HFFc6 (cell line): ENCODE measurements at places on chromosomes 2 and 18.

- no peak for DNase-seq
Observed at GRCh38 chr2:157053876-157054275, 203.6 kb upstream of the GALNT5 start.

GRCh38 chr18:44552706-44553105 lies 128.0 kb upstream of the SETBP1 start:
- DNase-seq = no peak

GRCh38 chr2:181746844-181747243 lies 66.5 kb upstream of the NEUROD1 start:
- no peak for DNase-seq

GRCh38 chr2:7182525-7182924 lies 265.3 kb downstream of the RNF144A start:
- DNase-seq = no peak

GRCh38 chr2:190415794-190416775 lies 7.9 kb downstream of the MFSD6 start:
- DNase-seq = no peak

DNA sequence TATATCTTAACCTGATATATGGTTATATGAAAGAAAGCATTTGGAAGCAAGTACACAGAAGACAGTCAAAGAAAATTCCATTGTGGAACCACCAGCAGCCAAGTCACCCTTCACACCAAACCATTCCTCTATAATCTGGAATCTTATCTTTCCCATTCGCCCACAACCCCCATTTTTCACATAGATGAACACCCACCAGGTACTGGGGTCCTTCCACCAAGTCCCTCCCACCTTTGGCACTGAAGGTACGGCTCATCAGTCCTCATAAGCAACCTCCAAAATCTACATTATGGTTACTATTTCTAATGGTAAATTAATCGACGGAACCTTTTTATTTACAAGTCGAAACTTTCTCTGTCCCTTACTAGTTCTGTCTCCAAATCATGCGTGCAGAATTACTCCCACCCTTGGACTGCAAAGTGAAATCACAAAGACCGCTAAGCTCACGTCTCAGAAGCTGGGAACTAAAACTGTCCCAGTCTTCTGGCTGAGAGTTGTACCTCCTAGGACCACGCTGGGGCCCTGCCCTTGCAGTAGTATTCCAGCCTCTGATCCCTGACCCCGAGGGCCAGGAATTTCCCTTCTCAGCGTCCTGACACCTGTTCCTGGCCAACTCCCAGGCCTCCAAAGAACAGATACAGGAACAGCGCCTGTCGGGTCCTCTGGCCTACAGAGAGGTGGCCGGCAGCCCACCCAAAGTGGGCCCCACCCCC lies 702 bp downstream of the OLA1 start:
- no peak for DNase-seq

- no peak for DNase-seq
Observed at GRCh38 chr2:76444732-76445131, 734.0 kb upstream of the GCFC2 start.

- DNase-seq = no peak
Observed at GRCh38 chr2:176494949-176495353, 225.7 kb downstream of the MTX2 start.

- no peak for DNase-seq
Observed at GRCh38 chr2:60331115-60331809, 222.2 kb downstream of the BCL11A start.

- DNase-seq = peak; percentile 86
Observed at GRCh38 chr2:20182241-20182931, 42.5 kb downstream of the SDC1 start.

GRCh38 chr2:168930242-168930641 lies 29.2 kb downstream of the G6PC2 start:
- DNase-seq = no peak

DNA sequence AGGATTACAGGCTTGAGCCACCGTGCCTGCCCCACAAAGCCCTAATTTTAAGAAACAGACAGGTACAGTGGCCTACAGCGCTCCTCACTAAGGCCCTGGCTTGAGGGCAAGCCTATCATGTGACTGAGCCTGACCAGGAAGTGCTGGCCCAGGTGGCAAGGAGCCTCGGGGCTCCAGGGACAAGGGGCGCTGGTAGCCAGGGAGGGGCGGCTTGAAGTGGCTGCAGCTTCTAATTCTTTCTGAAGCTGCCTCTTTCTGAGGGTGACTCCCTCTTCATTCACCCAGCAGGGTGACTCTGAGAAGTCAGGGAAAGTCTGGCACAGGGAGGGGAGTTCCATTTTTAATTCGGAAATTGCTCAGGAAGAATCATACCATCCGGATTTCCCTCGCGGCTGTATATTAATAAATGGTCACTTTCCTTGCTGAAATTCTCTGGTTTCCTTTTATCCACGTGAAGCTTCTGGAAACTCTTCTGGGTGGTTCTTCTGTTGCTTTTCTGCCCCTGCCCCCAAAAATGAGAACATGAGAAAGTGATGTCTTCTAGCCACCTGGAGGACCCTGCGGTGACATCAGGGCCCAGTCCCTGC lies 115.7 kb downstream of the FAM210A start:
- DNase-seq = no peak

GRCh38 chr2:41768310-41768709 lies 279.5 kb upstream of the PKDCC start:
- no peak for DNase-seq

GRCh38 chr18:69257861-69258458 lies 142.7 kb upstream of the DOK6 start:
- DNase-seq = no peak

DNA sequence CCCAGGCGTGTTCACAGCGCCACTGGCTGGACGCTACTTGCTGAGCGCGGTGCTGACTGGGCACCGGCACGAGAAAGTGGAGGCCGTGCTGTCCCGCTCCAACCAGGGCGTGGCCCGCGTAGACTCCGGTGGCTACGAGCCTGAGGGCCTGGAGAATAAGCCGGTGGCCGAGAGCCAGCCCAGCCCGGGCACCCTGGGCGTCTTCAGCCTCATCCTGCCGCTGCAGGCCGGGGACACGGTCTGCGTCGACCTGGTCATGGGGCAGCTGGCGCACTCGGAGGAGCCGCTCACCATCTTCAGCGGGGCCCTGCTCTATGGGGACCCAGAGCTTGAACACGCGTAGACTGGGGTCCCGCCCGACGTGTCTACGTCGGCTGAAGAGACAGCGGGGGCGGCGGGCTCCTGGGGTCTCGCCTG lies 891 bp upstream of the KHK start:
- DNase-seq = peak; percentile 46

DNA sequence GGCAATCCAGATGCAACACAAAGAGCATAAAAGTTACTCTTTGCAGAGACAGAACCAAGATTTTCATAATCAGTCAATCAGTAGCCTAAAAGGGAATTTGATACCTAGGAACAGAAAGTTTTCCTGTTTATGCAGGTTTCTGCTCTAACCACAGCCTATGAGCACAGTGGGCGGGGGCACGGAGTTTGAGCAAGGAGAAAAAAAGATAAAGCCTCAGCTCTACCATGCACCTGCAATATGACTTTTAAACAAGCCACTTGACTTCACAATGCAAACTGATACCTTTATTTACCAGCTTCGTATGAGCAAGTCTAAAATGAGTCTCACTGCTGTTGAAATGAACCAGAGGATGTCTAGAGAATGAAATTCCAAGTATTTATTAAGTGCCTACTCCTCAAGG lies 5.6 kb upstream of the LRATD1 start:
- no peak for DNase-seq

DNA sequence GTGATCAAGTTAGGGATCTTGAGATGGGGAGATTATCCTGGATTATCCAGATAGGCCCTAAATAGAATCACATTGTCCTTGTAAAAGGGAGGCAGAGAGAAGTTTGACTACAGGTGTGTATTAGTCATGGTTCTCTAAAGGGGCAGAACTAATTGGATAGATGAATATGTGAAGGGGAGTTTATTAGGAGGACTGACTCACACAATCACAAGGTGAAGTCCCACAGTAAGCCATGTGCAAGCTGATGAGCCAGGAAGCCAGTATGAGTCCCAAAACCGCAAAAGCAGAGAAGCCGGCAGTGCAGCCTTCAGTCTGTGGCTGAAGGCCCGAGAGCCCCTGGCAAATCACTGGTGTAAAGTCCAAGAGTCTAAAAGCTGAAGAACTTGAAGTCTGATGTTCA lies 275.8 kb downstream of the KCNS3 start:
- peak; percentile 22 for DNase-seq

DNA sequence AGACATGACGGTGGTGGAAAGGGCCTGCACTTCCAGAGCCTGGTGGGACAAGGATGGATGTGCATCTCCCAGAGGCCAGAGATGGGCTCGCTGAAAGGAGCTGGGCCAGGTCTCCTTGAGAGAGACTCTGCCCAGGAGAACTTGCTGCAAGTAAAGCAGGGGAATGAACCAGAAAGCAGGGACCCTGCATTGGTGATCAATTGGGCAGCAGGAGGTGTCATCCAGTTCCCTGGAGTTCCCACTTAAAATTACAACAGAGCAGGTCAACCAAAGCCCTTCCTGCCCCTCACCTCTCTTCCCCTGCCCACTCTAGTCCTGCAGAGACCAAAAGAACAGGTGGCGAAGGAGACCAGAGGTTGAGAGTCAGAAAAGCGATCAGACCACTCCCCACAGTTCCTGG lies 69.7 kb upstream of the CAB39 start:
- no peak for DNase-seq

- DNase-seq = peak; percentile 89
Observed at GRCh38 chr2:73859721-73860586, 31.2 kb downstream of the STAMBP start.

GRCh38 chr2:146784602-146785001 lies 1060.2 kb upstream of the ACVR2A start:
- DNase-seq = no peak

DNA sequence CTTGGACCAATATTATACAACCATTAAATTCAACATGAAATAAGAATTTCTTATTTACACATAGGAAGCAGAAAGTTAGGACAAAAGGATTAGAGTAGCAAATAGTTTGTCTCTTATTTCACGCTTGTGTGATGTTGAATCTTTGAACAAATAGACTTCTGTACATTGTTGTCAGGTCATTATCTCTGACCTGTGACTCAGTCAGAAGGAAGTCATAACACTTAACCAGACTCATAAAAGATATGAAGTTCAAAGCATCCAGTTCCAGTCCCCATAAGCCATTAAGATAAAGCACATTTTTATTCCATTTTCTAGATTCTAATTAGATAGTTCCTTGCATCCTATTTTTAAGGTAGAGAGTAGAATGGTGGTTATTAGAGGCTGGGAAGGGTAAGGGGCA lies 130.8 kb downstream of the UPP2 start:
- DNase-seq = no peak

- DNase-seq = peak; percentile 65
Observed at GRCh38 chr2:69946351-69947324, 14.8 kb downstream of the ASPRV1 start.

DNA sequence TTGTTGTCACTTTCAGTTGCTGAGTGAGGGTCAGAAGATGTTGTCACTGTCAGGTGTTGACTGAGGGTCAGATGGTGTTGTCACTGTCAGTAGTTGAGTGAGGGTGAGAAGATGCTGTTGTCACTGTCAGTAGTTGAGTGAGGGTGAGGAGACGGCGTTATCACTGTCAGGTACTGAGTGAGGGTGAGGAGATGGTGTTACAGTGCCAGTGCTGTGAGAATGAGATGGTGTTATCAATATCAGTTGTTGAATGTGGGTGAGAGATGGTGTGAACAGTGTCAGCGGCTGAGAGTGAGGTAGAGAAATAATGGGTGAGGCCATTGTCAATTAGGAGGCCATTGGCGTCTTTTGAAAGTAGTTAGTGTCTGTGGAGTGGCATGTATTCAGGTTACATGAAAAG lies 1.6 kb upstream of the ATP9B start:
- no peak for DNase-seq
